Activated T-cell treated with anti-CD3 and anti-CD28 coated beads, Interleukin-2, amount 50 U/mL, for 24 hours (primary cell): ENCODE measurements at places on chromosomes 2 and 18.

DNA sequence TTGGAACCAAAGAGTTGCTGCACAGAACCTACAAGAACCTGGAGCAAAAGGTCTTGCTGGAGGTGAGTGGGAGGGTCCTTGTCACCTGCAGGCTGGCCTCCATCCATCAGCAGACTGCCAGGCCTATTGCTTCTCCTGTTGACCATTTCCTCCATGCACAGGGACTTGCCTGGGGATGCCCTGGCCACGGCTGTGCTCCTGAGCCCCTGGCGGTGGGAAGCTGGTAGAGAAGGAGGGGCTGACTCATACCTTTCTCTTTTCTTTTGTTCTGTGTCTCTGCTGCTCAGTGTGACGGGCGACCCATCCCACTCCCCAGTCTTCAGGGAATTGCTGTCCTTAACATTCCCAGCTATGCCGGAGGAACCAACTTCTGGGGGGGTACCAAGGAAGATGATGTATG, 102.6 kb downstream of the DGKD start:
- no peak for DNase-seq

DNA sequence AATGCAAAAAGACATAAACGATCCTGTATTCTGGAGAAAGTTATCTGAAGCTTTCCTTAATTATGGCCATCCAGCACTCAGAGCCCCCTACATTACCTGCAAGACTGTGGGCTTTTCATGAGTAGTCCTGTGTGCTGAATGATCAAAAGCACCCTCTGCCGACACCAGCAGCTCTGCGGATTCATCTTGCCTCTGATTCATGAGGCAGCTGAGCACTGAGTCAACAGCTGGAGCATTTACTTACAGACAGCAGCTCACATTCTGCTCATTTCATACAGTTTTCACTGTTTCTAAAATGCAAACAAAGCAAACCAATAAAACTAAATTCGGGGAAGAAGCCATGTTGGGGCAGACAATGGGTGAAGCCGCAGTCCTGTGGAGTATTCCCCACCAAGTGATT, 886.5 kb downstream of the CNTNAP5 start:
- DNase-seq = no peak

DNA sequence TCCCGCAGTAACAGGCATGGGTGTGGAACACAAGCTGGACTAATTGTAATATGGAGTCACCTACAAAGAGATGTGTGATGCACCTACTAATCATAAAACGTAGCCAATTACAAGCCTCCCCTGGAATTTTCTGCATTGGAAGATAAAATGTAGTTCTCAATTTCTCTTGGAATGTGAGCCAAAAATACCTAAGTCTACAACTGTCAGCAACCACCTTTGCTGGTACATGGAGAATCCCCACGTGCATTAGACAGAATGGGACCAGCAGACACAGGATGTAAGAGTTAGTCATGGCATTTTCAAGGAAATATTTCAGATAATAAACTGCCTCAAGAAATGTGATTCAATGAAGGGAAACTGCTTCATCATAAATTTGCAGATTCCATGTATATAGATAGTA, 85.6 kb upstream of the DCC start:
- DNase-seq = no peak

- DNase-seq = no peak
Measured at GRCh38 chr2:112814278-112814677, 22.3 kb downstream of the IL1B start.

DNA sequence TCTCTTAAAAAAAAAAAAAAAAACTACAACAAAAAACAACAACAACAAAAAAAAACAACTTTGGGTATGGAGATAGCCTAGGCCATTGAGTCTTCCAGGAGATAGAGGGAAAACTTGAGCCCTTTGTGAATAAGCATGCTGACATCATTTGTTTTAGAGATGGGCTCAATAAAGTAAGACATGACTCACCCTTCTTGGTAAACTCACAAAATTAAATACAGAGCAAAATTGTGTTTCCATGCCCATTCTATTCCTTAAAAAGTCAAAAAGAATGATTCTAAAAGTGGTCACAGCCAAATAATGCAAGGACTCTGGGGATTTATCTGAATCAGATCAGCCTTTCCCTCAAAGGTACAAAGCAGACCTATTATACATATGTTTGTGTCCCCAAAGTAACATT, 117.4 kb downstream of the ETAA1 start:
- DNase-seq = no peak

DNA sequence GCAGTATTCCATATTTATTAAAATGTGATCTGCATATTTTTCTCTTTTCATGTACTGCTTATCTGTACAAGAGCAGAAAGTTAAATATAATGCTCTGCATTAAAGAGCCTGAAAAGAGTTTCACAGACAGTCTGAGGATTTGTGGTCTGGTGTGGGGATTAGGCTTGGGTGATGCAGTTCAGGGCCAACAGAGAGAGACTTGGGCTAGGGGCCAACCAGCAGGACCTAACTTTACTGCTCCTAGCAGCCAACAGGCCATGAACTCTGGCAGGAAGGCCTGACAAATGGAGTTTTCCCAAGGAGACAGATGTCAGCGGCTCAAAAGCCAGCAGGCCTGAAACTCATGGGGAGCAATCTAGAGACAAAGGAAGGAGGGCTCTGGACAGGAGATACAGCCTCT, 169.6 kb downstream of the LRRTM1 start:
- DNase-seq = no peak

- DNase-seq = no peak
Measured at GRCh38 chr2:55766947-55767346, 73.3 kb upstream of the PNPT1 start.

- DNase-seq = no peak
Measured at GRCh38 chr2:101408925-101409324, 21.6 kb upstream of the CREG2 start.
